Muscle of leg (tissue), 16 donors: ENCODE measurements at places on chromosomes 5 and 9. TPM values are rescaled to one million over a fixed set of nuclear protein-coding genes. Genes with fewer than 3 reads are reported as not detected.
A peak's percentile ranks its signal among the peaks of the same experiment; 100 is the strongest.

DNA sequence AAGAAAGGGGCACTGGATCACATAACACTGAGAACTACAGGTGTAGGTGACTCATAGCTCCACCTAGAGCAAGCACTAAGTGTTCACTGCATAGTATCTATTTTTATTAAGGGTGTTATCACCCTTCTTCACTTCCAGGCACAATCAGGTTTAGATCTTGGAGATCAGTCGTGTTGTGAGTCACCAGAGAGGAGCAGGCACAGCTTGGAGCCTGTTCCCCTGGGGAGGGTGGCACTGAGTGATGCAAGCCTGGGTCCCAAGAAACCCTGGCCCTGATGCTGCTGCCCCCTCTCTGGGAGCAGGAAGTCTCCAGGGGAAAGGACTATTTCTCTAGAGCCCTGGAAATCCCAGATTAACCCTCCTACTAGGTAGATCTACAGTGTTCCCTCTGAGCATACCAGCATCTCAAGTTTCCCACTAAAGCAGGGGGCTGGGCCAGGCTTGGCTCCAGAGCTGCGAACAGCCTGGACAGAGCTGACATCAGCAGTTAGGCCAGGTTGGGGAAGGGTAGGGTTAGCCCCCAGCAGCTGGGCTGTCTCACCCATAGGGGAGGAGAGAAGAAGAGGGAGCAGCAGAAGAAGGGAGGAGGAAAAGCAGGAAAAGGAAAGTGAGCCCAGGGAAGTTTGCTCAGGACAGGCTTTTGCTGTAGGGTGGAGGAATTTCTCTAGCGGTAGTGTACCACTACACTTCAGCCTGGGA, 28.1 kb upstream of the SPINK4 start:
- no peak for DNase-seq

DNA sequence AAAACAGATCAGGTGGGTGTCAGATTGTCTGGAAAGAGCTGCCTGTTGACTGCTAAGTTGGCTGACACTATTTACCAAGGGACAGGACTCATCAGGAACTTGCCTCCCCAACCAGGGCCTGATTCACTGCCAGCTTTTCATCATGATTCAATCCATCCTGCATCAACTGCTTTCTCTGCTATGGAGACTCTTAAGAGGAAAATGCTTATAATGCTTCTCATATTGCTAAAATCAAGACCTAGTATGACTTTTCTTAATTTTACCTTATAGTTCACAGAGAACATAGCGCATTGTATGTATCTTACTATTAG, 21.3 kb downstream of the HTR4 start:
- DNase-seq: no peak

DNA sequence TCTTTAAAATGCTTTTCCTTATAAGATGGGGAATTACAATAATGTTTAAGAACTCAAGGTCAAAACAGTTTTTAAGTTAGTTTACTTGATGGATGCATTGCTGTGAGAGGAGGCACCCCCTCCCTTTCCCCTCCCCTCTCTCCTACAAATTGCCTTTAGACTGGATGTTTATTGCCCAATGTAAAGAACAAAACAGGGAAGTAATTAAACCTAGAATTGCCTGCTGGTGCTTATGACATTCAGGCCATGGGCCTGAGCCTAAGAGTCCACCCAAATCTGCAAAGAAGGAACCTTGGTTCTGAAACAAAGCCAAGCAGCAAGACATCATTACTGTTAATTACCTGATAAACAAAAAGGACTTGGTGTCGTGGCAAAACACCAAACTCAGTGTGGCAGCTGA, 630.3 kb downstream of the ISL1 start:
- DNase-seq: no peak

- DNase-seq: peak; percentile 43
Observed at GRCh38 chr5:126000507-126000906, 422.7 kb upstream of the GRAMD2B start.

DNA sequence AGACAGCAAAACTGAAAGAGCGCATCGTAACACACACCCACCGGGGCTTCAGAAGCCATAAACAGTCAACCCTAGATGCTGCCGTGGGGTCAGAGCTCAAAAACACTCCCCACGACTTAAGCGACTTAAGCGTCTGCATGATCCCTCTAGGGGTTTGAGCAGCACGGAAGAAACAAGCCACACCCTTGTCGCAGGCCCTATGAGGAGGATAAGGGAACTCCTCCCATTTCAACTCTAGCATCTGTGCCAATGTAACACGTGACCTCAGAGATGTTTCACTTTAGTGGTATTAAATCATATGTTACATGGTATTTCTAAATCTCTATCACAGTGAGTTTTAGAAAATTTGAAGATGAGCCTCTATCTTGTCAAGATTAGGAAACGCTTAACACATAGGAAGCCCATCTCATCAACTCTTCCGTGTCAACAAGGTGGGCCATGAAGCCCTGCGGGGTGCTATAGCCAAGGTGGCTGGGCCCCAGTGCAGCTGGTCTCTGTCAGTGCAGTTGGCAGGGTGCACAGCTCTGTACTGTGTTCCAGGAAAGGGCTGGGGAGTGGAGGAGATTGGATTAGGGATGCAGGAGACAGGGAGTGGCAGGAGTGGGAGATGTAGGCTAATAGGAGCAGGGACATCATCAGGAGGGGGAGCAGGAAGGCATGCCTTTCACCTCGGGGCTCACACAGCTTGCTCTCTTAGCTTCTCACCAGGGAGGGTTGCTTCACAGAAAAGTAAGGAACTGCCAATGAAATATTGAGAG, 33.1 kb downstream of the ZCCHC9 start:
- DNase-seq: peak; percentile 15

Gene SNCB
- total RNA-seq: not detected
